ENCODE measurements at places on chromosomes 16 and 17.

- no peak for DNase-seq
These were observed 77.6 kb downstream of the CMIP start for GRCh38 chr16:81522108-81522701.

GRCh38 chr17:69059458-69060175, 1.1 kb downstream of the ABCA9 start:
- no peak for DNase-seq

DNA sequence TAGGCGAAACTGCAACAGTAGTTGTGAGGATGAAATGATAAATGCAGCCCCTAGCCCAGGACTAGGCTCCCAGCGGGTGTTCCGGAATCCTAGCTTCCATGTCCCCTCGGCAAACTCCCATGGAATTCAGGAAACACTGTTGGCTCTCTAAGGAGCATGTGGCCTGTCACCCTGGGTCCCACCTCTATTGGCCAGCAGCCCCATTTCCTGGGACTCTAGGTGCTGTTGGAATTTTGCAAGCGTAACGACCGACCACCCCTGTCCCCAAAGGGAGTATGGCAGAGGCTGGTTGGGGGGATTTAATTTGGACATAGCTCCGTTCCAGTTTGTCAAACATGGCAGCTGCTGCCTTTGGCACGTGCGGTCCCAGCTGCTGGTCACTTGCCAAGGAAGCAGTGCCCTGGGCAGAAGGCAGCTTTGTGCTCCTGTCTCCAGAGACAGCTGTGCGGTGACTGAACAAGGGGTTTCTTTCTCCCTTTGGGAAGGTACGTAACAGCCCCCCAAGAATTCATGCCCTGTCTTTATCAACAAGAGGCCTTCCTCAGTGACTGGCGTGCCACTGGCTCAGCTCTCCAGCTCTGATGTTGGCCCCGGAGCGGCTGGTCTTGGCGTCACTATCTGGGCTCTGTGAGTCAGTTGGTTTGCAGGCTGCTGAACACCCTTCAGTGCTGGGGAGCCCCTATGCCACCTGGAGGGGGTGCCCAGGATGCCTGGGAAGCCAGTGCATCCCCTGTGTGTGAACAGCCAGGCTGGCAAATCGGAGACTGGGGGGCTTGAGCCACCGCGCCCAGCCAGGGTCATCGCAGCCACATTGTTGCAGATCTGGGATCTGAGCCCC, 235.2 kb upstream of the TNRC6C start:
- DNase-seq, result no peak

- DNase-seq, result peak; percentile 75
These were observed 8.5 kb upstream of the CRHR1 start for GRCh38 chr17:45775576-45776011.

DNA sequence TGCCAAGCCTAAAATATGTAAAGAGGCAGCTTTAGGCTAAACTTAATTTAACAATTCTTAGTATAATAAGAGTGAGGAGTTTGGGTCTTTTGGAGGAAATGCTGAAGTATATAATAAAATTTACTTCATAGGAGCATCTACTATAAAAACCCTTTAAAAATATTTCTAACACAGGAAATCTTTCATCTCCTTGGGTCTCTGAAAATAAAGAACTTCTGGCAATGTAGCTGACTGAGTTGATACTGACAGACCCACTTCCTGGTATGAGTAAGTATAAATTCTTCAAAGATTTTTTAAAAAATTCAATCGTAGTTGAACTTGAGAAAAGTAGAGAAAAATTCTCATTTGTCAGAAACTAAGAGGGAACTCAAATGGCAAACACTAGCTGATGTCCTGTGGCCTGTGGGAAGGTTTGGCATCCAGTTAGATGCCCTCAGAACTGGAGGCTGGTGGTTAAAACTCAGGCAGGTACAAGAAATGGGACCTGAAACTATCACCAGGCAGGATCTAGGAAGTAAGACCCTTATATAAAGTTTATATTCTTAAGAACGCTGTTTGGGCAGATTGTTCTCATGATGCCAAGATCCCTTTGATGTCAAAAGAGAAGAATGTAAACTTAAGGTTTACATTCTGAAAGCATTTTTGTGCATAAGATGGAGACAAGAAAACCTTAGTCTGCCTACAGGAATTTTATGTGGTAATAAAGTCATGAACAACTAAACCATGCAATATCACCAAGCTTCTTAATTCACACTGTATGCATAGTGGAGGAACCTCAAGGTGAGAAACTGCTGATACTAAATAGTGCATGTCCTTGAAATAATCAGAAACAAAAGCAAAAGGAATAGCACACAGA, 6.2 kb downstream of the KRTAP4-6 start:
- no peak for DNase-seq

- no peak for DNase-seq
These were observed 1.1 kb upstream of the PLEKHG4 start for GRCh38 chr16:67277999-67278772.

DNA sequence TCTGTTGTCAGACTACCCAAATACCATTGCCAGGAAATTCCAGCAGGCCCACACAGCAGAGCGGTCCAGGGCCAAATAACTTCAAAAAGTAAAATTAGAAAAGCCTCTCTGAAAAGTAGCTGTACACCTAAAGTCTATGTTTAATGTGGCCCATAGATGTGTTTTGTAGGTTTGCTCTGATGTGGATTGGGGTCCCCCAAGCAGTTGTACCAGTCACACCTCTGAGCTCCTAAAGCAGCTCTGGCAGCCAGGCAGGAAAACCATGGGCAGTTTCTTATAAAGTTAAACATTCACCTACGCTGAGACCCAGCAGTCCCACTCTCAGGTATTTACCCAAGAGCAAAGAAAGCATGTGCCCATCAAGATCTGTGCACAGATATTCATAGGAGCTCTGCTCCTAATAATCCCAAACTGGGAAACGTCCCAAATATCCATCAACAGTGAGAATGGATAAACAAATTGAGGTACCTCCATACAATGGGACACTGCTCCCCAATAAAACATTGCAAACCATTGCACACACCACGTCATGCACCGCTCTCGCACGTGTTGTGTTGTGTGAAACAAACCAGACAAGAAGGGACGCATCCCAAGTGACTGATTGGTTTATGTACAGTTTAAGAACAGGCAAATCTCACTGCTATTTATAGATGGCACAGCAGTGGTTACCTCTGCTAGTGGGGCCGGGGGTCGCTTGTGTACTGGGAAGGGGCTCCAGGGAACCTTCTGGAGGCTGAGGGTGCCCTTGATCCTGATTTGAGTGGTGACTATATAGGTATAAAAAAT, 15.8 kb upstream of the PRM1 start:
- no peak for DNase-seq

- peak; percentile 81 for DNase-seq
These were observed 44.1 kb downstream of the COG7 start for GRCh38 chr16:23408823-23409298.

DNA sequence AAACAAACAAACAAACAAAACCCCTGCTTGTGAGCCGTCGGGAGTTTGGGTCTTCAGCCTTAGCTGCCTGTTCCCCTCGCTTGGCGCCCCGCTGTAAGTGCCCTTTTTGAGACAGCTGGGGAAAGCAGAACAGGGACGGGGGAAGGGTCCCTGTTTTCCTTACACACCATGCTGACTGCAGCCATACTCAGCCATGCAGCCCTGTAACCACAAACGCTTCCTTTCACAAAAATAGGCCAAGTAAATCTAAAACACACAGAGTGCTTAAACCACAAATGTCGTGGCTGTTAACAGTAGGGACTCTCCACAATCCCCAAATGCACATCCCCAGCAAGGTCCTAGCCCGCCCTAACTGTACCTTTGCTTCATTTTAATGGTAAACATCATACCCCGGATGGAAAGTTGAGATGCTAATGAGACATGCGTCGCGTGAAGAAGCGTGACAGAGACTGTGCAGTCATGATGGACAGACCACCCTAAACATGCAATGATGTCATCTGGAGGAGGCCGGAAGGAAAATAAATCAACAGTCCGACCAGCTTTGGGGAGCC, 129.9 kb downstream of the MGAT5B start:
- DNase-seq, result no peak
